Activated CD8-positive, alpha-beta memory T cell treated with anti-CD3 and anti-CD28 coated beads, Interleukin-2, amount 10 ng/mL, durations not matched to agents 7 days and 5 days (primary cell): ENCODE measurements at places on chromosomes 4 and X. TPM values are rescaled to one million over a fixed set of nuclear protein-coding genes. Genes with fewer than 3 reads are reported as not detected.

GRCh38 chr4:76931087-76931486 is 18.5 kb upstream of the SEPTIN11 start:
- no peak for DNase-seq

GRCh38 chrX:129818123-129818522 is 25.6 kb downstream of the ZDHHC9 start:
- no peak for DNase-seq

GRCh38 chrX:101415180-101416145 is 7.4 kb downstream of the HNRNPH2 start:
- DNase-seq: peak; percentile 42

DNA sequence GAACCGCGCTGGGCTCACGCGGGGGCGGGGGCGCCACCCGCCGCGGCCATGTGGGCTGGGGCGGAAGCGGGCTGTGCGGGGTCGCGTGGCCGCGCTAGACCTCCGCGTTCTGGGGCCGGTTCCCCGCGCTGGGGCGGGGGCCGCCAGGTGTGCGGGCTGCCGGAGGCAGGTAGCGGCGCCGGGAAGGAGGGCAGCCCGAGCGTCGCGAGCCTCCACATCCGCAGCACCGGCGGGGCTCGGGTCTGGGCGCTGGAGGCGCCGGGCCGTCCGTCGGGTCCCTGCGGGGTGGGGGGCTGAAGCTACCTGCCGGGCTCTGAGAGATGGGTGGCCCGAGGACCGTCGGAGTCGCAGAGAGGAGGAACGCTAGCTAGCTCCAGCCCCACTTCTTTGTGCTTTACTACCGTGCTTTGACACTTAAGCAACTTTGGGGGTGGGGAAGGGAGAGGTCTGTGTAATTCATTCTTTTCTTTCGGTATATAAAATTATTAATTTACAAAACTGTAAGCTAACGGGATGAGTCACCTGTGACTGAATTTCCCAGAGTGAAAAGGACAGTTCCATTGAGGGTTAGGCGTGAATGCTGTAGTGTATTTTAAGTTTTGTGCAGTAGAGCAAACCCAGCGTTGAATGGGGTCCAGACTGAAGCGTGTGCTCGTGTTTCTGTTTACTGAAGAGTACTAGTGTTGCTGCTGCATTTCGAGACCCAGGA is 689 bp downstream of the METAP1 start:
- DNase-seq: peak; percentile 45

- DNase-seq: no peak
Observed at GRCh38 chrX:8808661-8809060, 7.5 kb upstream of the FAM9A start.

GRCh38 chr4:38236003-38236402 is 275.8 kb downstream of the PTTG2 start:
- DNase-seq: no peak

GRCh38 chr4:25320773-25321172 is 8.2 kb downstream of the ZCCHC4 start:
- DNase-seq: no peak

DNA sequence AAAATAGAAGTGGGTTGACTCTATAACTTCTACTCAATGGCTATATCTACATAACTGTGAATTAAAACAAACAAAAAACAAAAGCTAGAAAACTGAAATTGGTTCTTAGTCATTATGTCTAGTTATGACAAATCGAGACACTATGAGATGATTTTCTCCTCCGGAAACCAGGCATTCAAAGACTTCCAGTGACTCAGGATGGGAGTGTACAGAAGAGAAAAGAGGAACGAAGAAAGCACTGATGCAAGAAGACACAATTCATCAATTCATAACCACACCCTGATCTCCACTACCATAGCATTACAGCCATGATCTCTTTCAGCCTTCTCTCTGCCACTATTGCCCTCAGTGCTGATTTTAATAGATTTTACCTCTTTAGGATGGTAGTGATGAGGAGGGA is 253.6 kb downstream of the CBLL2 start:
- DNase-seq: no peak

DNA sequence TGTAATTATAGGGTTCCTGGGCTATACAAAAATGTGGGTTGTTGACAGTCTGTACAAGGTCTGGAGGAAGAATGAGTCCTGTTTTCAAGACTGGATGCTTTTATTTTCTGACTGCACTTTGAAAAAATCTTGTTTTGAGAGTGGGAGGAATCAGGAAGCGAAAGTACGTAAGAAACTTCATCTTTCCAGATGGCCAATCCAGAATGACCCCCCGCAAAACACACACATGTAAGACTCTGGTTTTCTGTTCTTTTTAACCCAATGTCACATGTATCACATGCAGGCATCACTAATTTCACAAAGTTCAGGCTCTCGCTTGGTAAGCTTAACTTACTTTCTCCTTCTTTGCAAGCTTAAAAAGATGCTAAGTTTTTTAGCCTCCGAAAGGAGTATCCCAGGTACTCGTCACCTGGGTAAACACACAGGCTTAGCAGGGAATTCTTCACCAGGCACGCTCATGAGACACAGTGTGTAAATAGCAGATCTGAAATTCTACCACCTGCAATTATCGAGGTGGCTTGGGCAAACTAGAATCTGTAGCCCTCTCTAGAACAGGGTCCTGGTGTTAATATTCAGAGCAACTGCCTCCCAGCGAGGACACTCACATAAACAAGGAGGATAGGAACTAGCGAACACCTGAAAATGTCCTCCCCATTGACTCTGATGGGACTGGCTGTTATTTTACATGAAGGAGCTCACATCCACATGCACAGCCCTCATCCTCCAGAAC is 90.7 kb downstream of the NSUN7 start:
- DNase-seq: no peak

- peak; percentile 77 for DNase-seq
Observed at GRCh38 chrX:1507511-1508463, 29.2 kb downstream of the P2RY8 start.

GRCh38 chr4:110778521-110778920 is 155.6 kb upstream of the PITX2 start:
- DNase-seq: no peak

- DNase-seq: no peak
Observed at GRCh38 chr4:119690871-119691270, 62.3 kb upstream of the PDE5A start.

DNA sequence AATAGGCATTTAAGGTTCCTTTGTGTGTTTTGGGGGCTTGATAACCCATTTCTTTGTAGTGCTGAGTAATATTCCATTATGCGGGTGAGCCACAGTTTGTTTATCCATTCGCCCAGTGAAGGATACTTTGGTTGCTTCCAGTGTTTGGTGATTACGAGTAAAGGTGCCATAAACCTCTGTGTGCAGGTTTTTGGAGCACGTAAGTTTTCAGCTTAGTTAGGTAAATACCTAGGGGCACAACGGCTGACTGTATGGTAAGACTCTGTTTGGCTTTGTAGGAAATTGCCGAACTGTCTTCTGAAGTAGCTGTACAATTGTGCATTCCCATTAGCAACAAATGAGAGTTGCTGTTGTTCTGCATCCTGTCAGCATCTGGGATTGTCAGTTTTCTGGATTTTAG is 3.8 kb upstream of the TBL1X start:
- no peak for DNase-seq

DNA sequence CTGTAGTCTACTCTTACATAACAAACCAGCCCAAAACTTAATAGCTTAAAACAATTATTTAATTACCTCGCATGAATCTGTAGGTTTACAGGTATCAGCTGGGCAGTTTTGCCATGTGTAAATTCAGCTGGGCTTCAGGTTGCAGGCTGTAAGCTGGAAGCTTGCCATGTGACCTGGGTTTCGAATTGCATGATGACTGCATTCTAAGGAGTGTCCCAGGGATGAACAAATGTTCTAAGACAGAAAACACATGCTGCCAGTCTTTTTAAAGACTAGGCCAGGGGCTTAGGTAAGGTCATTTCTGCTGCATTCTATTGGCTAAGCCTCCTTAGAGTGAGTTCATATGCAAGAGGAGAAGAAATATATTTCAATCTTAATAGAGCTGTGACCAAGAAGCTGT is 44.8 kb downstream of the GRIA2 start:
- no peak for DNase-seq

DNA sequence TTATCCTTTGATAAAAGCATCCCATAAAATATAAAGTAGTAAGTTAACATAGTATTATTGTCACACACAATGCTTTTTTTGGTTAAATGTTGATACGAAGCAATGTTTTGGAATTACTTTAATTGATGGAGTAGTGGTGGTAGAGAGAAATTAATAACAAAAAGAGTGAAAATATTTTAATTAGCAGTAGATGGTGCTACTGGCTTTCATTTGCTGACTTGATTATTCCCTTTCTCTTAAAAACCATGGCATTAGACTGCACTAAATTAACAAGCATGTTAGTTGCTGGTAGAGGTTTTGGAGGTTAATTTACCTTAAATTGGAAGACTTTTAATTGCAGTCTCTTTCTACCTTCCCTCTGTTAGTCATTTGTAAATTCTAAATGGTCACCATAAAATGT is 8.9 kb upstream of the DCK start:
- DNase-seq: no peak

- DNase-seq: peak; percentile 82
Observed at GRCh38 chr4:40325406-40326019, 9.6 kb upstream of the CHRNA9 start.

- no peak for DNase-seq
Observed at GRCh38 chrX:130615941-130616340, 214.2 kb downstream of the RBMX2 start.

DNA sequence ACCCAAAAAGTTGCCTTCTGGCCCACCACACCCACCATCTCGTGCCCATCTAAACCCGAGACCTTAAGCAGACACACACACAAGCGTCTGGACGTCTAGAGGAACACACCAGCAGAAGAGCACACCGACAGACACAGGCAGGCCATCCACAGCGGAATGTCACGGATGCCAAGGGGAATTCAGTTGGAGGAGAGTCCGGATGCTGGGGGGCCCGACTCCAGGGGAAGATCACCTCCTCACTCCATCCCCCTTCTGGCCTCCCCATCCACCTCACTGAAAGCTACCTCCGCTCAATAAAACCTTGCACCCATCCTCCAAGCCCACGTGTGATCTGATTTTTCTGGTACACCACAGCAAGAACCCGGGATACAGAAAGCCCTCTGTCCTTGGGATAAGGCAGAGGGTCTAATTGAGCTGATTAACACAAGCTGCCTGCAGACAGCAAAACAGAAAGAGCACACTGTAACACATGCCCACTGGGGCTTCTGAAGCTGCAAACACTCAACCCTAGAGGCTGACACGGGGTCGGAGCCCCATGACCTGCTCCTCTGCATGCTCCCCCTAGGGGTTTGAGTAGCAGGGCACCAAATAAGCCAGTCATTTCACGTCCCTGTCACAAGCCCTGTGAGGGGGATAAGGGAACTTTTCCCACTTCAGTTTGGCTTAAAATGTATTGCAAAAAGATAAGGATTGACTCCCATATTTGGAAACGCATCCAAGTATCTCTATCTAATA is 339.6 kb upstream of the PCDH10 start:
- DNase-seq: no peak

DNA sequence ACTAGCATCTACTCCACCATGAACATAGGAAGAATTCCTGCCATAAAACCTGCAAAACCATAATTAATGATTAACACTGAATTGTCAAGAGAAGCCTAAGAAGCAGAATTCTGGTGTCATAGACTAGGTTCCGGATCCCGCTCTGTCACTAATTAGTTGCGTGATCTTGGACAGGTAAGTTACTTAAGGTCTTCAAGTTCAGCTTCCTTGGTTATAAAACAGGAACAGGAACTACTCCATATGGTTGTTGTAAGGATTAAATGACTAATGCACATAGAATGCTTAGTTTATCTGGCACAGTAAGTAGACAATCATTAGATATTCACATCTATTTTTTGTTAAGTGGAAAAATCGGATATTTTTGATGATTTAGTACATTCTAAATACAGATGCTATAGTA is 14.3 kb downstream of the G3BP2 start:
- DNase-seq: no peak

GRCh38 chr4:150943818-150944217 is 71.3 kb downstream of the LRBA start:
- no peak for DNase-seq

- no peak for DNase-seq
Observed at GRCh38 chr4:48067536-48067935, 51.0 kb downstream of the NIPAL1 start.

Gene TSPAN7
- not detected for total RNA-seq

Gene CDS1
- not detected for total RNA-seq

Gene MAGED1
- 30.3 TPM for total RNA-seq

Gene WFS1
- 2.2 TPM for total RNA-seq

Gene GLOD5
- not detected for total RNA-seq

Gene LARP1B
- 13.4 TPM for total RNA-seq

Gene NPFFR2
- not detected for total RNA-seq

Gene CLTRN
- total RNA-seq: 0.21 TPM

Gene ARHGAP24
- not detected for total RNA-seq

Gene ASB5
- not detected for total RNA-seq

Gene GPRASP1
- 1.7 TPM for total RNA-seq

Gene PCYT1B
- total RNA-seq: not detected

Gene NDUFA1
- 93.2 TPM for total RNA-seq
